Smooth muscle cell of the umbilical artery (primary cell): ENCODE measurements at places on chromosomes 1 and 21. TPM values are rescaled to one million over a fixed set of nuclear protein-coding genes. Genes with fewer than 3 reads are reported as not detected.

Gene RGS18
- total RNA-seq: not detected in 2 replicates

Gene RAB29
- 14.6 and 23.2 TPM in 2 replicates for total RNA-seq

Gene CLDN19
- total RNA-seq: not detected in 2 replicates

Gene RYR2
- under 0.01 TPM in 2 replicates for total RNA-seq

Gene USP48
- total RNA-seq: 46.6 and 89.2 TPM in 2 replicates

Gene CELA2A
- total RNA-seq: not detected in 2 replicates

Gene HUNK
- total RNA-seq: not detected in 2 replicates

Gene AMY1A
- total RNA-seq: not detected in 2 replicates

Gene NUF2
- total RNA-seq: 0.89 and 10.8 TPM in 2 replicates

Gene CFAP74
- not detected in 2 replicates for total RNA-seq

Gene TDRD5
- not detected in 2 replicates for total RNA-seq

Gene HTR6
- total RNA-seq: not detected in 2 replicates

Gene FAM151A
- total RNA-seq: not detected in 2 replicates

Gene IL20
- total RNA-seq: not detected in 2 replicates

Gene ZMYND12
- 0.18 and 0.30 TPM in 2 replicates for total RNA-seq

Gene CLIC6
- total RNA-seq: not detected in 2 replicates

Gene SLC44A5
- under 0.01 and 0.09 TPM in 2 replicates for total RNA-seq

Gene PLA2G4A
- total RNA-seq: 9.2 and 19.3 TPM in 2 replicates

Gene GPR25
- total RNA-seq: not detected in 2 replicates

Gene CCDC27
- total RNA-seq: not detected in 2 replicates

Gene GPR37L1
- 0.05 and 0.30 TPM in 2 replicates for total RNA-seq

Gene PFKFB2
- total RNA-seq: 6.7 and 9.8 TPM in 2 replicates

Gene BACE2
- total RNA-seq: 61.8 TPM in 2 replicates

Gene KLHDC8A
- not detected in 2 replicates for total RNA-seq

Gene INKA2
- 1.2 and 4.7 TPM in 2 replicates for total RNA-seq

Gene DCST2
- total RNA-seq: not detected in 2 replicates

Gene IGSF9
- not detected in 2 replicates for total RNA-seq

Gene PLPP3
- total RNA-seq: 5.3 and 18.1 TPM in 2 replicates

Gene NBPF4
- total RNA-seq: not detected in 2 replicates

Gene DUSP10
- 21.9 and 37.4 TPM in 2 replicates for total RNA-seq

Gene NECTIN4
- total RNA-seq: 0.30 and 1.8 TPM in 2 replicates

Gene PTCH2
- under 0.01 and 0.05 TPM in 2 replicates for total RNA-seq

Gene FLG2
- not detected in 2 replicates for total RNA-seq

Gene REN
- not detected in 2 replicates for total RNA-seq

Gene PTGER3
- under 0.01 and 1.2 TPM in 2 replicates for total RNA-seq

Gene AUNIP
- 0.30 and 1.8 TPM in 2 replicates for total RNA-seq
